Activated CD4-positive, CD25-positive, alpha-beta regulatory T cell (primary cell): ENCODE measurements at places on chromosomes 6 and 20.

GRCh38 chr20:39986173-39986904, 702.7 kb downstream of the MAFB start:
- DNase-seq: no peak

DNA sequence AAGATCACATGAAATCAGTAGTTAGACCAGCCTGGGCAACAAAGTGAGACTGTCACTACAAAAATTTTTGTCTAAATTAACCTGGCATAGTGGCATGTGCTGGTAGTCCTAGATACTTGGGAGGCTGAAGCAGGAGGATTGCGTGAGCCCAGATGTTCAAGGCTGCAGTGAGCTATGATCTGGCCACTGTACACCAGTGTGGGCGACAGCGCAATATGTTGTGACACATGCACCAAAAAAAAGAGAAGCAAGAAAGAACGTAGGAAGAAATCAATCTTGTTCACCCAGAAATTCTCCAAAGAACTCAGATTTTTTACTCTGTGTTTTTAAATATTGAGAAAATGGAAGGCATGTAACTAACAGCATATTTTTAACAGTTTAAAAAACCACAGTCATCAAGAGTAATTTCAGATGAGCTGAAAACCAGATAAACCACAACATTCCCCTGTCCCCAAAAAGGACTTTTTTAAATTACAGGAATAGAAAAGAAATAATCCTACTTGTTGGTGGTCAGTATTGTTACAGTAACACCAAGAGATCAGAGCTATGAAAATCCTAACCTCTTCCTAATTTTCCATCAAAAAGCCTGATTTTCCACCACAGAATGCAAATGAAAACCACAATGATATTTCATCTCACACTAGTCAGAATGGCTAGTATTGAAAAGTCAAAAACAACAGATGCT, 240.2 kb downstream of the KHDC1L start:
- no peak for DNase-seq

DNA sequence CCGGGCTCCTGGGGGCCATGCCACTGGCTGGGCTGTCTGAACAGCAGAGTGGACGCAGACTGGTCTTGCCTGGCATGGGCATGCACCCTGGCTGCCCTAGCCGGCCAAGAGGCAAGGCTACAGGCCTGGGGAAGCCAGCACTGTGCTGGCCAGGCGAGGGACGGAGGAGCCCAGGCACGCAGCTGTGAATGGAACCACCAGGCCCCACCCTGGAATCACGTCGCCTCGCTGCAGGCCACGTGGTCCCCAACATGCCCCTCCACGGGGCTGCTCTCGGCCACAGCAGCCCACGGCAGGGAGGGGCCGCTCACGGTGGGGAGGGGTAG, 4.0 kb downstream of the UCKL1 start:
- DNase-seq: no peak

DNA sequence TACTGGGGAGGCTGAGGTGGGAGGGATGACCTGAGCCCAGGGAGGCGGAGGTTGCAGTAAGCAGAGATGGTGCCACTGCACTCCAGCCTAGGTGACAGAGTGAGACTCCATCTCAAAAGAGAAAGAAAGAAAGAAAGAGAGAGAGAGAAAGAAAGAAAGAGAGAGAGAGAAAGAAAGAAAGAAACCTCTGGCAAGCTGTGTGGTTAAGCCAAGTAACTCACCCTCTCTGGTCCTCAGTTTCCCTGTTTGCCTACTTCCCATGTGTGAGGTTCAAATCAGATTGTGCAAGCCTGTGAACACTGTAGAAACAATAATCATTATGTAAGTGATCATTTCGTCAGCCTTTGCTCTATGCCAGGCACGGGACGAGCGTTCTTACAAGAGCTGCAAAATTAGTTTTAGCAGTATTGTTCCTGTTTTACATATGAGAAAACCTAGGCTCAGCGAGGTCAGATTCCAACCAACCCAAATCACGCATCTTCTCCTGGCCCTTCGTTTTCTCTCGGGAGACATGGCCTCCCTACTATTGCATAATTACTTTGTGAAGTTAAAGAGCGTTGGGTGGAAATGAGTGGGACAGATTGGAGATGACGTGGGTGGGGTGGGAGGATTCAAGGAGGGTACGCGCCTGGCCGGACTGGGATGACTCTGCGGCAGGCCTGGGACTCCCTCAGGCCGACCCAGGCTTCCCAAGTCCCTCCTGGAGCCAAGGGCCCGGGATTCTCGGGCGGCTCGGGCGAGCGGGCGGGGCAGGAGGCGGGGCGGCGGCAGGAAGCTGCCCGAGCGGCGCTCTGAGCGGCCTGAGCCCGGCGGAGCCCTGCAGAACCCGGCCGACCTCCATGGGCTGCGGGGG, at the start of gene SNX21:
Gene SNX21 (plus strand): TSS at position 770 of the 853 bp plus-strand sequence. CDS start 121 bp downstream, outside the sequence.
- no peak for DNase-seq

GRCh38 chr6:68891419-68891818, 256.3 kb downstream of the ADGRB3 start:
- DNase-seq: no peak

DNA sequence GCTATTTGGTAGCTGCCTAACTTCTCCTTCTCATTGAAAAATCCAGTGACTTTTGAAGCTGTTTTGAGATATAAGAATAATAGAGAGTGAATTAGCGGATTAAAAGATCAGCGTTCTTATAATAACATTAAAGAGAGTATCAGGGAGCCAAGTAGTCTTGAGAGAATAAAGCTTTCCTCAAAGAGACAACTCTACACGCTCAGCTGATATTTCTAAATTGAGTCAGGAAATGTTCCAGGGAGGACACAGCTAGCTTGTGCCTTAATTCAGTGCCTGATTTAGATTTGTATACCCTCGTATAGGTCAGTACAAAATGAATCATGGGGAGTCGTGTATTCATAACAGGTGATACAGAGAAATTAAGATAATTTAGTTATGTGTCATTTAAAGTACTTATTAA, 75.1 kb upstream of the QKI start:
- no peak for DNase-seq

DNA sequence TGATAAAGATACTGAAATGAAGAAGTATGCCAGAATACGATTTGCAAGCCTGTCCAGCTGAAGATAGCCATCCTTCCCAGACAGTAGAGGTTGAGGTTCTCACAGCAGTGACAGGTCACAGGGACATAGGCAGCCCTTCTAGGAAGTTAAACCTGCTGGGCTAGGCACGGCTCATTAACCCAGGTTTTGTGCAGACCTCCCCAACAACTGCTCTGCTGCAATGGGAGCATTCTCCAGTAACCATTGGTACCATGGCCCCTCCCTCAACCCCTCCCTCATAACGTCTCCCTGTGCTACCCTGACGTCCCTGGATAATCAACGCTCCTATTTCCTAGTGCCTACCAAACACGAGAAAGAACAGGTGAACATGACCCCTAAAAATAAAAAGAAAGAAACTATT, 15.8 kb downstream of the ID4 start:
- DNase-seq: no peak
